AG09319 (cell line): ENCODE measurements at places on chromosomes 11 and 22.
A peak's percentile ranks its signal among the peaks of the same experiment; 100 is the strongest.

DNA sequence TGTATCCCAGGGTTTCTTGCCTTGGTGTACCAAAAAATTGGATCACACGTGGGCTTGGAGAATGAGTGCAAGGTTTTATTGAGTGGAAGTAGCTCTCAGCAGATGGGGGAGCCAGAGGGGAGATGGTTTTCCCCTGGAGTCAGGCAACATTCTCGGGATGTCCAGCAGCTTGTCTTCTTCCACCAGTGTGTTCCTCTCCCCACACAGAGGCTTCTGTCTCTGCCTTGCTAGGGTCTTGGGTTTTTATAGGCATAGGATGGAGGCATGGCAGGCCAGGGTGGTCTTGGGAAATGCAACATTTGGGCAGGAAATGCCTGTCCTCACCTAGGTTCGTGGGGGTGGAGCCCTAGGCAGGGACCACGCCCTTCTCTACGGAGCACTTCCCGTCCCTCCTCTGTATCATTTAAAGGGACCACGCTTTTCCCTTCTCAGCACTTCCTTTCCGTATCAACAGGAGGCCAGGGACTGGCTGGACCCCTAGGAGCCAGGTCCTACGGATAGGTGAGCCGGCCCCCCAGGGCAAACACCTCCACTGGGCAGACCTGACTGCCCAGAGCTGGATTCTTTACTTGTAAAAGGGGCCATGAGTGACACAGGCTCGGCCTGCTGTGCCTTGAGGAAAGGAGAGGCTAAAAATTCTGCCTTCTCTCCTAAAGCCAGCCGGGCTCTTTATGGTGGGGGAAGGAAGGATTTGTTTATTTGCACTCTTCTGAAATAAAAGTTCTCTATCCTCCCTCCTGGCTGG lies 55.3 kb upstream of the CCDC188 start:
- peak; percentile 57 for DNase-seq

GRCh38 chr11:79461144-79461543 lies 20.3 kb upstream of the TENM4 start:
- DNase-seq: no peak

- peak; percentile 91 for DNase-seq
These were observed 10.8 kb upstream of the LDHA start for GRCh38 chr11:18383388-18384156.

DNA sequence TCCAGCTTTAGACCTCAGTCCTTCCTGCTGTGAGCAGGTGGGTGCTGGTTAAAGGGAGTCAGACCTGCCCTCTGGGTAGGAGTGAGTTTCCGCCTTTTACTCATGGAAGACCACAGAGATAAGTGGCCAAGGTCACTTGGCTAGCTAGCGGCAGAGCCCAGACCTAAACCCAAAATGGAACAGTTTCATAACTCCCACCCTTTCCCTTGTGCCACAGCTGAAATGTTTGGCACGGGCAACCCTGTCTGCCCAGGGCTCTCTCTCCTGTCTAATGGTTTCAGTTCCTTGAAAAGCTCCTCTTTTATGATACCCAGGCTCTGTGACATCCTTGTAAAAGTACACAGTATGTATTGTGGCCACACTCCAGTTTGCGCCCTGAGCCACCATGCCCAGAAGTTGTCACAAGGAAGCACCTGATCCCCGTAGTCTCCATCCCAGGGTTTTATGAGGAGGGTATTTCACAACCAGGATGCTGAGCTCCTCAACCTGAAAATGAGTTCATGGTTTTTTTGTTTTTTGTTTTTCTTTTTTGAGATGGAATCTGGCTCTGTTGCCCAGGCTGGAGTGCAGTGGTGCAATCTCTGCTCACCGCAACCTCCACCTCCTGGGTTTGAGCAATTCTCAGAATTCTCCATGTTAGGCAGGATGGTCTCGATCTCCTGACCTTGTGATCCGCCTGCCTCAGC lies 5.1 kb downstream of the MB start:
- DNase-seq: no peak

GRCh38 chr11:1157645-1158591 lies at the start of gene MUC5AC:
Gene MUC5AC, plus strand, starts transcription at chr11:1157953. Its CDS starts 47 bp downstream, at chr11:1158000.
- no peak for DNase-seq

DNA sequence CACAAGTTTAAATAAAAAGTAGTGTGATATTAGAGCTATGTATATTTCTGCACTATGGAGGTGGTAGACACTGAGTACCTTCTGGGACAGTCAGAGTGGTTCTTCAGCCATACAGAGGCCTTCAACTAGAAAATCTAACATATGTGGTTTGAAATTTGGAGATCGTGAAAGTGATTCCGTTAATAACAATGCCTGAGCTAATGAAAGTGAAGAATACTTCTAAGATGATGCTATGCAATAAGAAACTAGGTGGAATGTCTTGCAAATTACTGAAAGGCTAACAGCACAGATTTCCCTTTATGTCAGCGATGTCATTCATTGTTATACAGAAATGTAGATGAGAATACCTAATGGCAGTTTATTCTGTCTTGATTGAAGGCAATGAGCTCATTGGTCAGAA lies 1984.7 kb upstream of the RAG2 start:
- DNase-seq: no peak

DNA sequence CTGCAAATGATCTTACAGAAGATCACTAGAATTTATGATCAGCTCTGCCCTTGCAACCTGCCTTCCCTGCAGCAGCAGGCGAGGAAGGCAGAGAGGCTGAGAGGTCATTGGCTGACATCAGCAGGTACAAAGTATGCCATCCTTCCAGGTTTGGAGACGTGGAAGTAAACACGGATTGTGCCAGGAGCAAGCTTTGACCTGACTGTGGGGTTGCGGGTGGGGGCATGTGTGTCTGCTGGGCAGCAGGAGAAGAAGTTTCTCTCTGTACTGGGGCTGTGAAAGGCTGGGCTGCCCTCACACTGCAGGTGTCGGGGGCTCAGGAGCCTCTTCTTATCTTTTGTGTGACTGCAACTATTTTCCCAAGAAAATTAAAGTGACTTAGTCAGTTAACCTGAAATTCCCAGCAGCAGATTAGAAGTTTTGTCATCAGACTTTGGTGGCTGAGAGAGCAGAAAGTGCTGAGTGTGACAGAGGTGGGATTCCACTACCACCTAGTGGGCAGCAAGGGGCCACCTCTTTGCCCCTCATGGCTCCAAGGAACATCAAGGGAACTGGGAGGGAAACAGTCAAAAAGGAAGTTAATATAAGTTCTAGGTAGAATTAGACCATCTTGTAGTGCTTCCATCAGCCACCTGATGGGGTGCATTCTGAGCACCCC lies 565.9 kb downstream of the ETS1 start:
- no peak for DNase-seq

DNA sequence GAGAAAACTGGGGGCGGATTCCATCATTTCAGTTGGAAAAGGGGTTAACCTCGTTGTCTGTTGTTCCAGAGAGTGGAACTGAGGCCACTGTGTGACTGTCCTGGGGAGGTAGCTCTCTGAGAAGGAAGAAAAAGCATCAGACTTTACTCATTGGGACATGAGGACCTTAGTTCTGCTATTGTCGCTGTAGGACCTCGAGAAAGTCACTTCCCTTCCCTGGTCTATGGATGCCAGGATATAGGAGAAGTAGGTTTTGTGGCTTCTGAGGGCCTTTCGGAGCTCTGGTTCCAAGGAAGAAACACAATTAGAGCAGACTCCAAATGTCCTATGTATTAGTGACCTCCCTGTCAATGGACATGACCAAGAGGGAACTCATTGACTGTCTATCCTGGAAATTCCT lies 6.2 kb downstream of the MYO18B start:
- DNase-seq: no peak

DNA sequence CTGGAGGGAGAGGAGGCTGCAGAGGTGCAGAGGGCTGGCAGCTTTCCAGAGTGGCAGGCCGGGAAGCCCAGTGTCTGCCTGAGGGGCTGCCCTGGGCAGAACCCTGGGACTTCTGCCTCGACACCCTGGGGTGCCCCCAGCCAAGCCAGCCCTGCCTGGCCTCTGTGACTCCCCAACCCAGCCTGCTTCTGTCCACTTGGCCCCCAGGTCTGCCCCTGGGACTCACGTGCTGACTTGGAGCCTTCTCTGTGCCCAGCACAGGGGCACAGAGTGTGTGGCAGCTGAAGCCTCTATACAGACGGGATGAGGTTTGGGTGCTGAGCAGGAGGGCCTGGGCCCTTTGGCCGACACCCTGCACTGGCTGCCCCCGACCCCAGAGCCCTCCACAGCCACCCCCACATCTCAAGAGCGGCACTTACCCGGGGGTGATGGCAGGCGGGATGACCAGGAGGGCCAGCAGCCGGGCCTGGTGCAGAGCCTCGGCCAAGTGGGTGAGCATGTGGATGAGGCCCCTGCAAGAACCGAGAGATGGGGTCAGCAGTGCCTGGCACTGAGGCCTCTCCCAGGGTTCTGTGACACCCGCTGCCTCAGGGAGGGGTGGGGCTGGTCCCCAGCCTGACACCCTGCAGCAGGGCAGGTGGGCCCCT lies 17.5 kb downstream of the CHID1 start:
- DNase-seq: no peak

GRCh38 chr11:16933756-16934603 lies 80.2 kb downstream of the PLEKHA7 start:
- no peak for DNase-seq

GRCh38 chr22:25125693-25126357 lies 73.8 kb upstream of the CRYBB3 start:
- no peak for DNase-seq

- DNase-seq: no peak
These were observed 2.1 kb downstream of the RTN3 start for GRCh38 chr11:63683133-63683991.

DNA sequence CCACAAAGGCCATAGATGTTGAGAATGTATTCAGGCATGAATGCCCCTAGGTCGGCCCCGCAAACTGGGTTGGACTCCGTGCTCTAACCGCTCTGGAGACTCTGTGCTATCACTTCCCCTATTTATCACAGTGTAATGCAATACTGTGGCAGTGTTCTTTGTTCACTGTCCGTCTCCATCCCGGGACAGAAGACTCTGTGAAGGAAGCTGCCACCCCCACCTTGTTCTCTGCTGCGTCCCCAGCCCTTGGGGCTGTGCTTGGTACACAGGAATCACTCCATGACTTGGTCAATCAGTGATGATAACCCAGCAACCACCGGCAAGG lies 57.6 kb downstream of the TSPAN18 start:
- DNase-seq: no peak

DNA sequence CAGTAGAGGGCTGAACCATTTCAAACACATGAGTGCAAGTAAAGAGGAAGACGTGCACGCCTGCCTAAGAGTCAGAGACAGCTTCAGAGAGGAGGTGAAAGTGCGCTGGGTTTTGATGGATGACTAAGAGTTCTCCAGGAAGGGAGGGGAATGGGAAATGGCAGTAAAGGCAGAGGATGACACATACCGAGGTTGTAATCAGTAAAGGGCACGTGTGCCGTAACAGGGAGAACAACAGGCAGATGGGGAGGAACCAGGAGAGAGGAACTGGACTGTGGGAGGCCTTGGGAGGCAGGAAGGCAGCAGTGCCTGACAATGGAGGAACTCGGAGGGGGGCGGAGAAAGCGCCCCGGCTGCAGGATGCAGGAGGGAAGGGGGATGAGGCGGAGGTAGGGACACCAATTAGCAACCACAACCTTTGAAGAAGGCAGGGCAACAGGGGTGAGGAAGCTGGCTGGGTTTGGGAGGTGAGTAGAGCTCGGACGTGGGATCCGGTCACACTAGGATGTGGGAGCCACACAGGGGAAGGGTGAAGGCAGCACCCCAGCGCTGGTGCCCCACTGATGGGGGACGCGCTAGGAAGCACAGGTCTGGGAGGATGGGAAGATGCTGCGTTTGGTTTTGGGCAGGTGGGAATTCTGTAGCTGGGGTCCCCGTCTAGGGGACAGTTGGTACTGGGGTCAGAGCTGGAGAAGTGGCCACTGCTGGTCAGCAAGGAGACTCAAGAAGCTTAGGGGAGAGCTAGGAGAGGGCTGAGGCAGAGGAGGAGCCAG lies 67.4 kb downstream of the SCUBE1 start:
- DNase-seq: no peak

GRCh38 chr11:65766535-65766934 lies 14.2 kb downstream of the AP5B1 start:
- DNase-seq: peak; percentile 54

- DNase-seq: no peak
These were observed 3.7 kb downstream of the TRMT112 start for GRCh38 chr11:64313491-64314145.

GRCh38 chr22:49962751-49963646 lies 2.4 kb downstream of the PIM3 start:
- DNase-seq: no peak

DNA sequence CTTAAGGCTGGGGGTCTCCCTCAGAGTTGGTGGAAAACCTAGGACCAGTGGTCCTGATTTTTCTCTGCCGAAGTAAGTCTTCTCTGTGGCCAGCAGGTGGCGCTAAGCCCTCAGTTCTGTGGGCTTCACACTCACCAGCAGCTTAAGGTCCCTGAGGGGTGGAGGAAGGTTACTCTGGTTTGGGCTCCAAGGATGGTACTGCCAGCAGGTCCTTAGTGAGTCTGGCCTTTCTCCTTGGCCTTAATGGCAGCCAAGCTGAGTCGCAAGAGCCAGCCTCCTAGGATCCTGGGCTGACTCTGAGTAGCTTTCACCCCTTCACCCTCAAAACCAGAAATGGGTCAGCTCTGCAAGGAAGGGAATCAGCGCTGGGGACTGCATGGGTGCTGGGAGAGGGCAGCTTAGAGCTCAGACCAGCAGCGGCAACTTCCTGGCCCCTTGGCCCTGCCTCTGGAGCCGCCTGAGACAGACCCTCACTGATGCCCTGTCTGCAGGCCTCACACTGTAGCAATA lies 4.4 kb downstream of the KCNJ11 start:
- DNase-seq: peak; percentile 53

DNA sequence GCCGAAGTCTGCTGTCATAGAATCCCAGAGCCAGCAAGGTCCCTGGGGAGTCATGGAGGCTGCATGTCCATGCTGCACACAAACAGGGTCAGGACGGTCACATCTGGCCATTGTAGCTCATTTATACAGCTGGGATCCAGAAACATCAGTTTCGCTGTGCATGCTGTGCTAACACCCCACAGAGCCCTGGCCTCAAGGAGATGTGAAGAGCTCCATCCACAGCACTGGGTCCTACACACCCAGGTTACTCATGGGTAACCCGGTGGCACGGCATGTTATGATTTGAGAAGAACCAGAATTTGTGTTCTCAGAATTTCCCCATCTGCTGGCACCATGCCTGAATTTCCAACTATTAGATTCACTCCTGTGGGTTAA lies 146.3 kb upstream of the ARHGAP20 start:
- DNase-seq: no peak

DNA sequence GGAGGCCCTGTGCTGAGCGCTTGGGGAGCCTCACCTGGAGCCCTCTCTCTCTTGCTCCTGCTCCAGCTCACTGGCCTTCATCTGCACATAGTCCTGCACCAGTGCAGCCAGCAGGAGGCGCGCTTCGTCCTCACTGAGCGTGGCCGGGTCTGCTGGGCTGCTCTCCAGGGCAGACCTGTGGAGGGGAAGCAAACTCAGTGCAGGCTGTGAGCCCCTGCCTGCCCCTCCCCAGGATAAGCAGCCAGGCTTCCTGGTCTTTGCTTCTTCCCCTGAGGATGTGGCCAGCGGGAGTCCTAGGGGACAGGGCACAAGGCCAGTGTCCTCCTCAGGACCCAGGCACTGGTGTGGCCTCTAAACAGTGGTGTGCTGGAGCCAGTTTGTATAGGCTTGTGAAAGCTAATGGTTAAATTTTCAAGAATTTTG lies 2.2 kb downstream of the CALCA start:
- no peak for DNase-seq

- no peak for DNase-seq
These were observed 422 bp upstream of the LGR4 start for GRCh38 chr11:27473017-27473406.

GRCh38 chr11:44452827-44453572 lies 112.5 kb upstream of the CD82 start:
- DNase-seq: no peak
